ENCODE measurements at places on chromosomes 11 and 22. TPM values are rescaled to one million over a fixed set of nuclear protein-coding genes. Genes with fewer than 3 reads are reported as not detected.

The CARD16 gene
- total RNA-seq, result 7.9 TPM

The LMO2 gene
- not detected for total RNA-seq

The C11orf16 gene
- not detected for total RNA-seq

The IGSF9B gene
- total RNA-seq, result under 0.01 TPM

The MMP27 gene
- not detected for total RNA-seq

The C11orf52 gene
- 0.28 TPM for total RNA-seq

The ABCC8 gene
- not detected for total RNA-seq

Measured in IMR-90 (cell line).